ENCODE measurements at places on chromosomes 3 and 15.

- no peak for DNase-seq
Observed at GRCh38 chr3:37995652-37996641, 5.4 kb downstream of the VILL start.

DNA sequence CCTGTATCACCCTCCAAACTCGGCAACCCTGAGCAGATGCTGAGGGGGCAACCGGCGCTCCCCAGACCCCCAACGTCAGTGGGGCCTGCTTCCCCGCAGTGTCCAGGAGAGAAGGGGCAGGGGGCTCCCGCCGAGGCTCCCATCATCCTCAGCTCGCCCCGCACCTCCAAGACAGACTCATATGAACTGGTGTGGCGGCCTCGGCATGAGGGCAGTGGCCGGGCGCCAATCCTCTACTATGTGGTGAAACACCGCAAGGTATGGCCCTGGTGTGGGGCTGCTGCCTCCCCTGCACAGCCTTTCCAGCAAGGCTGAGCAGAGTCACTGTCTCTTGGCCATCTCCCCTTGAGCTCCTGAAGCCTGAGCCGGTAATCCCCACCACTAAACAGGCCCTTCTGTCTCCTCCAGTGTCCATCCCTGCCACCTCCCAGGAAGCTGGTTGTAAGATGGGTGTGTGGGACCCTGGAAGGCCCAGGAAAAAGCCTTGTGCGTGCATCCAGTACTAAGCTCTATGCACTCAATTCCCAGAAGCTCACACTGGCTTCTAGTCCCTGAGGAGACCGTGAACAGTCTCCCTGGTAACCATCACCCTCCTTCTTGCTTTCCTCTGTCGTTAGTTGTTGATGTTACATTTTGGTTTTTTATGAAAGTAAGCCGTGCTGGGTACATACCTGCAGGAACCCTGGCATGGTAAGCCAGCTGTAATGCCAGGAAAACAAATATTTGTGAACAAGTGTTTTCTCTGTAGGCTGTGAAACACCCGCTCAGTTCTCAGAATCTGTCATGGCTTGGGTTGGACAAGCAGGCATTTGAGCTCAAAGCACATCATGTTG lies 63.3 kb downstream of the BOC start:
- DNase-seq: peak; percentile 40

DNA sequence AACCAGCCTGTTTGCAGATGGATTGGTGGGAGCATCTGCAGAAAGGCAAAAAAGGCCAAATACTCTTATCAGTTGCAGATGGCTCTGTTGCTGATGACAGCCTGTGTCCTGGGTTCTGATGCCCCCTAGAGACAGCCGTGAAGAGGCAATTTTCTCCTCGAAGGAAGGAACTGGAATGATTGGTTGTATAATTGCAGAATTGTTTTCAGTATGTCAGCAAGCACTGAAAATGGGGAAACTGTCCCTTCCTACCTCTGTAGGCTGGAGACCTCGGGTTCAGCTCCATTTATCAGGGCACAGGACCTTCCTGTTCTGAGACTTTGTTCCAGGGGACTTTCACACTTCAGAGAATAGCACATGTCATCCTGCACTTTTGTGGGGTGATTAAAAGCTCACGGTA lies 103.0 kb downstream of the PGPEP1L start:
- DNase-seq: no peak

GRCh38 chr15:80576519-80577090 lies 118.5 kb upstream of the ABHD17C start:
- DNase-seq: peak; percentile 22

DNA sequence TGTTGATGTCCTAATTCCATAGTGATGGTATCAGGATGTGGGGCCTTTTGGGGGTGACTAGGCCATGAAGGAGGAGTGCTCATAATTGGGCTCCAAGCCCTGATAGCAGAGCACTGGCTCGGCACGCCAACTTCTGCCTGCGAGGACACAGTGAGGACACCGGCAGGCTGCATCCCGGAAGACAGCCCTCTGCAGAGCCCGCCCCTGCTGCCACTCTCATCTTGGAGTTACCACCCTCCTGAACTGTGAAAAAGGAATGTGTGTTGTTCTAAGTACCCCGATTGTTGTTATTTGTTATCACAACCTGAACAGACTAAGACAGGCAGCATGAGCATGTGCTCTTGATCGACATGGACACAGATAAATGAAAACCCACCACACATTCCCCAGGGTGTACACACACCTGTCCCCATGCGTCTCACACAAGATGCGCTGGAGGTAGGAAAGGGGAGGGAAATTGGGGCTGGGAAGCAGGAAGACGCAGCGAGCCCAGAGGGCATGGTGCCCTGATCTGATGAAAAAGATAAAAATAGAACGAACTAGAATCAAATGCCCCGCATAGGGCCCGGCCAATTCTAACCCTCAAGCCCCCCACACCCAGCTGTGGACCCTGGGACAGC lies 40.1 kb downstream of the RPN1 start:
- DNase-seq: no peak

DNA sequence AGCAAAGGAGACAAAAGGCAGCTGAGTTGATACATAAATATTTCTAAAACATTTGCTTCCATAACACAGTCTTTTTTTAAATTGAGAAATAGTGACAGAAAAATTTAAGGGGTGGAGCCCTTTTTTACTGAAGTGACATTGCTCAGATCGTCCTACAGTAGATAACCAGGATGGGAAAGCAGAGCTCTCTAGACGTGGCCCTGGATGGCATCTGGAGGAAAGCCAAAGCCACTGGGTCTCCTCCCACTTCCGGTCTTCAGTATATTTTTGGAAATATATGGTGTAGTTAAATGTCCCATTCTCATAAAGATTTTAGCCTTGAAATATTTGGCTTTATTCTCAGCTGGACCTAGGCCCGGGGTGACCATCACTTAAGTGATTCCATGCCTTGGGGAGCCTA lies 326.1 kb downstream of the ZNF621 start:
- no peak for DNase-seq

GRCh38 chr15:98785807-98786621 lies 137.7 kb downstream of the IGF1R start:
- DNase-seq: no peak

- DNase-seq: peak; percentile 40
Observed at GRCh38 chr3:127427666-127428065, 139.8 kb upstream of the PRR20G start.

- no peak for DNase-seq
Observed at GRCh38 chr3:17088017-17088416, 203.3 kb downstream of the PLCL2 start.

DNA sequence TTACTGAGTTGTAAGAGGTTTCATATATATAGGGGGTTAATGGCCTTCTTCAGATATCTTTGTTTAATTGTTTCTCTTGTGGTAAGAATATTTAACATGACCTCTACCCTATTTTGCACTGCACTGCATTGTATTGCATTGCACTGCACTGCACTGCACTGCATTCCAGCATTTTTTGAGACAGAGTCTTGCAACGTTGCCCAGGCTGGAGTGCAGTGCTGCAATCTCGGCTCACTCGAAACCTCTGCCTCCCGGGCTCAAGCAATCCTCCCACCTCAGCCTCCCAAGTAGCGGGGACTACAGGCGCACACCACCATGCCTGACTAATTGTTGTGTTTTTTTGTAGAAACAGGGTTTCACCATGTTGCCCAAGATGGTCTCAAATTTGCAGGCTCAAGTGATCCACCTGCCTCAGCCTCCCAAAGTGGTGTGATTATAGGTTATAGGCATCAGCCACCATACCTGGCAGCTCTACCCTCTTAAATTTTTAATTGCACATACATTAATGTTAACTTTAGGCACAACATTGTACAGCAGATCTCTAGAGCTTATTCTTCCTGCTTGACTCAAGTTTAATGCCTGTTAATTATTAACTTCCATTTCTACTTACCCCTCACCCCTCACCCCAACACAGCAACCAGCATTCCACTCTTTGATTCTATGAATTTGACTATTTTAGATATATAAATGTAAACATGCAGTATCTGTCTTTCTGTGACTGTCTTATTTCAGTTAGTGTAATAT lies 38.4 kb downstream of the NEDD4 start:
- no peak for DNase-seq

DNA sequence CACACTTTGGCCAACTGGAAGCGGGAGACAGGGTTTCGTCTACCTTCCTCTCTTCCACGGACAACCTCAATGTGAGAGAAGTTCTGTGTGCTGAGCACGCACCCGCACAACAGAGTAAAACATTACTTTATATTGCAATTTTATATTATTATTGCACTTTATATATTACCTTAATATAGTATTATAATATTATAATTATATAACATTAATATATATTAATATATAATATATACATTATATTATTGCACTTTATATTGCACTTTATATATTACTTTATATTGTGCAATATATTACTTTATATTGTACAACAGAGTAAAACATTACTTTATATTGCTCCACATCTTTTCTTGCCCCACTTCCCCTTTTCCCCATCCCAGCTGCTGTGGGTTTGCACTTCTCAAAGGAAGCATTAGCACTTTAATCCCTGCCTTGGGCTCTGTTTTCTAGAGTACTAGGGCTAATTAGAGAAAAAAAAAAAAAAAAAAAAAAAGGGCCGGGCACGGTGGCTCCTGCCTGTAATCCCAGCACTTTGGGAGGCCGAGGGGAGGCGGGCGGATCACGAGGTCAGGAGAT lies 76.4 kb upstream of the SLC4A7 start:
- no peak for DNase-seq

DNA sequence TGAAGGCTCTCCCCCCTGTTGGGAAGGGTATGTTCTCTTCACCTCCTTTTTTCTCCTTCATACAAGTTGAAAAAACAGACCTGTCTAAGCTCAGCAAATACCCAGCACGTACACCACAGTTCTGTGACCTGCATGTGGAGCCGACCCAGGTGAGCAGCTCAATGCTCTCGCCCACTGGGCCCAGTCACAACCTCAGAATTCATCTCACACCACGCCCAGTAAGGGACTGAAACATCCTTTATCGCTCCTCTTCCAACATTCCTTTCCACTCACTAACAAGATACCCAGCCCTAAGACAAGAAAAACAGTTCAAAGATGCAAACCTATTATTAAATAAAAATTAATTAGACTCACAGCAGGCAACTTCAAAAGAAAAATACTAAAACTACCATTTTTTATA lies 68.9 kb downstream of the FOXP1 start:
- DNase-seq: no peak

DNA sequence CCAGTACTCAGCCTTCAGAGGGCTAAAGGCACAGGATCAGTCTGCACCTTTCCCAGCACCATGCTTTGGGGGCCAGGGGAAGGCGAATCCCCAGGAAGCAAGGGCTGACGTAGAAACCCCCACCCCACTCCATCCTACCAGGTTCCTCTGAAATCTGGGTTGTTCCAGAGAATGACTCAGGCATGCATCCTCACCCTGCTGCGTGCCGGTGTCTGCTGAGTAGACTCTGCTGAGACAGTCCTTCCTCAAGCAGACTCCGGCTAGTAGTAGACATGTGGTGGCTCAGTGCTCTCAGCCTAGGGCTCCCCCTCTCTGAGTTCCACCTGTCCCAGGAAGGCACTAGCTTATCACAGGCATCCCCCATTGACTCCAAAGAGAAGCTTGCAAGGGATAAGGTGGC lies 9.0 kb downstream of the TMEM43 start:
- DNase-seq: no peak

DNA sequence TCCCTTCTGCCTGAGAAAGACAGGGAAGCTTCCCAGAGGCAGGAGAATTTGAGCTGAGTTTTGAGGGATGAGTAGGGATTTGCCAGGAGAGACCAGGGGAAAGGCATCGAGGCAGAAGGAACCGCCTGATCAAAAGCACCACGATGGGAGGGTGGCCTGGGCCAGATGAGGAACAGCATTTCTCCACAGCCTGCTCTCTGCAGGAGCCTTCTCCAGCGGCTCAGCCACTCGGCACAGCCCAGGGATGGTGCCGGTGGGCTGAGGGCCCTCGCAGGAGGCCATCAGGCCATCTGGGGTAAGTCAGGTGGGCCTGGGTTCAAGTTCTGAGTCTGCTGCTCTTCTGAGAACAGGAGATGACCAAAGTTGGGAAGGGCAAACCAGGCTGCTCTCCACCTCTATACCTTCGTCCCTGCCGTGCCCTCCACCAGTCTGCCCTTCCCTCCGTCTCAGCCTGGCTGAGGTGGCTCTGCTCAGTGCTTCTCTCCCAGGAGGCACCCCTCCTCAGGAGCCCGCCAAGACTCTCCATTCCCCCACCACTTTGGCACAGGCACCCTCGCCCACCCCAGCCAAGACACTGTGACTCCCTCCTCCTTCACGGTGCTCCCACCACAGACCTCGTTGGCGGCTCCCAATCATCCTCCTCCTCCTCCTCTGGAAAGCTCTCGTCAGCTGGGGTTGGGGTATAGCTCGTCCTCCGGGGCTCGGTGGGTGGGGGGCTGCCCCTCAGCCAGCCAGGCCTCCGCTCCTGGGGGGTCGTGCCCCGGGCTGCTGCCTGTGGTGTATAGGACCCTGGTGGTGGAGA lies 34.9 kb downstream of the GRIP2 start:
- no peak for DNase-seq

GRCh38 chr3:66949898-66950297 lies 48.2 kb upstream of the KBTBD8 start:
- DNase-seq: no peak

- DNase-seq: no peak
Observed at GRCh38 chr3:160987982-160988964, 116.9 kb downstream of the B3GALNT1 start.

GRCh38 chr15:27869697-27870281 lies 229.3 kb downstream of the OCA2 start:
- DNase-seq: no peak

- no peak for DNase-seq
Observed at GRCh38 chr3:192249516-192249915, 477.8 kb downstream of the FGF12 start.

DNA sequence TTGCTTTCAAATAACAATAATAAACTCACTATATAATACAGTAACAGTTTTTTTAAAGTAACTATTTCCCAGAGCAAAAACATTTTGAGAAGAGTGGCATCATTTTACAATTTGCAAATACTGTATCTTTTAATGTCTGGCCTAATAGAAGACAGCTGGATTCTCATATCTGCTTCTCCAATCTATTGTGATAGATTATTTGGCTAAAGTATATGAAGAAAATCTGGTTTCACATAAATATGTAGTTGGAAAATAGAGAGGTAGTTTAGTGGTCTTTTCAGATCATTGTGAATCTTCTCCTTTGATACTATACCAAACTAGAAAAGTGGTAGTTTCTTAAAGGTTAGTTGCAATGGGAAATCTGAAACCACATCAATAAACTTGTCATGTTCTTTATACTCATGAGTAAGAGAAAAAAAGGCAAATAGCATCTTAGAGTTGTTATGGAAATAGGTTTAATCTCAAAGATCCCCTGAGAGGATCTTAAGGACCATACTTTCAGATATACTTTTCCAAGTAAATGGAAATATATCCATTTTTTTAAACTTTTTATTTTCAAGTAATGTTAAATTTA lies 124.8 kb upstream of the NR2E3 start:
- DNase-seq: no peak
